ENCODE measurements at places on chromosomes 6 and 20.

GRCh38 chr6:3516092-3516491 lies 59.2 kb upstream of the SLC22A23 start:
- DNase-seq = no peak

GRCh38 chr6:45619994-45620471 lies 242.3 kb upstream of the SUPT3H start:
- no peak for DNase-seq

- DNase-seq = no peak
Observed at GRCh38 chr6:150323205-150323604, 45.6 kb upstream of the IYD start.

DNA sequence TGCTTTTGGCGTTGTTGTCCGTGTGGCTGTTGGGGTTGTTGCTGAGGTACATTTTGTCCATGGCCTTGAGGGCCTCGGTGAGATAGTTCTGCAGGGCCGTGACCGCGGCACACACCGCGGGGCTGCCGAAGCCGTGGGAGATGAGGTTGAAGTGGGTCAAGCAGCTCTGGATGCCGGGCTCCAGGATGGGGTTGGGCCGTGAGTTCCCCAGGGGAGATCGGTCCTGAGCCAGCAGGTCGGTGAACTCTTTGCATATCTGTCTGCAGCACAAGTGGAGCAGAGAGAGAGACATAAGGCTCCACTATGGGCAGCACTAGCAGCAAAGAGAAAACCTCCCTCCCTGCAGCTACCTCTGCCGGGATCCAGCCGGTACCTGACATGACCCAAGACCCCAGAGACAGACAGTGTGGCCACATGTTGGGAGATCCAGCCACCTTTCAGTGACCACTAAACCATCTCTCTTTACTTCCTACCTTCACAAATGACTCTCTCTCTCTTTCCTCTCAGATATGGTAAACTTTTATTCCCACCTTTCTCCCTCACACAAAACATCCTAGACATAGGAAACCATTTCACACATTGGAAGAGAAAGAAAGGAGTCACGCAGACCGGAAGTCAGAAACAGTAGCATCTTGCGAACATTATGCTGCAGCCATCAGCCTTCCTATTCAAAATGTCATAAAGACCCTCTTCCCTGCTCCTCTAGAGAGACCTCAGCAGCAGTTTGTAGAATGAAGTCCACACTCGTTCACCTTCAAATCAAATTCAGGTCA lies 16.2 kb downstream of the TFAP2A start:
- DNase-seq = no peak

GRCh38 chr20:5268449-5268848 lies 48.3 kb downstream of the PROKR2 start:
- DNase-seq = no peak

GRCh38 chr6:160750276-160750689 lies 48.2 kb downstream of the PLG start:
- DNase-seq = no peak

GRCh38 chr6:165389534-165389933 lies 80.1 kb upstream of the C6orf118 start:
- DNase-seq = no peak

DNA sequence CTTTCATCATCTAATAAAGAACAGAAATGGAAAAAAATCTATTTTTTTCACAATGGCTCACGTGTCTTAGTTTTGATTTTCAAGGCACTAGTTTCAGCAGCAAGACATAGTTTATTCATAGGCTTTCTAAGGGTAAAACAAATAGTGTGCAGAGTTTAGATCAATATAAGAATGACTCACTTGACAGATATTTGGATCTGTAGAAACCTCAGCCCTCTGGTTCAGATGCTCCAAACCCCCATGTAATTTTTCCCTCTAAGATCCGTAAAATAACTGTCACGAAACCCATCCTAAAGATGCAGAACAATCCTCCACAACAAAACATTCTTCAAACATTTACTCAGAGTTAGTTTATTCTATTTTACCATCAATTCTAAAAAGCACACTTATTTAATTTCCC lies 43.4 kb downstream of the IYD start:
- no peak for DNase-seq

GRCh38 chr20:52529826-52530225 lies 338.2 kb upstream of the ZFP64 start:
- DNase-seq = no peak

- no peak for DNase-seq
Observed at GRCh38 chr6:72824833-72825232, 203.0 kb downstream of the KCNQ5 start.

DNA sequence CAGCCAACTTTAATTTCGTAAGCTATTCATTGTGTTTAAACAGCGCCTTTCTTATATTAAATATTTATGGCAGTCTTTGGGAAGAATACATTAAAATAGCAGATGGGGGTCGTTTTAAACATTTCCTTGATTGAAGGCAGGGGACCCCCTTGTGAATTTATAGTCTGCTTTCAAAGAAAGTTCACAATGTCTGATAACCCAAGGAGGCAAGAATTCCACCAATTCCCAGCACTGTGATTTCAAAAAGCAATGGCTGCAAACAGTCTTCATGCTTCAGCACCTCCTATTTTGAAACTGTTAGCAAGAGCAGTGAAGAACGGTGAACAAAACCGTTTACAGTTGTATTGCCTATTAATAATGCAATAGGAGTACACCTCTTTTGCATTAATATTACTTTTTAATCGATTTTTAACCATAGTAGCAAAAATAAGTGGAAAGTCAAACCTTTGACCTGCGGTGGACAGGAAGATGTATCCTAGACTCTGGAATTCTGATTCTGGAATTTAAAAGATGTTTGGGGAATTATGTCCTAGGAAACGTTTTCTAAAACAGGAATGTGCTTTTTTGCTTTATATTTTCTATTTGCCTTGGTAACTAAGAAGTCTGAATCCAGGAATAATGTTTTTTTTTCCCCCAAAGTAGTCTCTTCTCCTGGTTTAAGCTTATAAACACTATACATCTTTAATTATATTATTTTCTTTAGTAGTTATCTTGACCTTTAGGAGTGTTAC lies 393.0 kb downstream of the CDKAL1 start:
- no peak for DNase-seq

DNA sequence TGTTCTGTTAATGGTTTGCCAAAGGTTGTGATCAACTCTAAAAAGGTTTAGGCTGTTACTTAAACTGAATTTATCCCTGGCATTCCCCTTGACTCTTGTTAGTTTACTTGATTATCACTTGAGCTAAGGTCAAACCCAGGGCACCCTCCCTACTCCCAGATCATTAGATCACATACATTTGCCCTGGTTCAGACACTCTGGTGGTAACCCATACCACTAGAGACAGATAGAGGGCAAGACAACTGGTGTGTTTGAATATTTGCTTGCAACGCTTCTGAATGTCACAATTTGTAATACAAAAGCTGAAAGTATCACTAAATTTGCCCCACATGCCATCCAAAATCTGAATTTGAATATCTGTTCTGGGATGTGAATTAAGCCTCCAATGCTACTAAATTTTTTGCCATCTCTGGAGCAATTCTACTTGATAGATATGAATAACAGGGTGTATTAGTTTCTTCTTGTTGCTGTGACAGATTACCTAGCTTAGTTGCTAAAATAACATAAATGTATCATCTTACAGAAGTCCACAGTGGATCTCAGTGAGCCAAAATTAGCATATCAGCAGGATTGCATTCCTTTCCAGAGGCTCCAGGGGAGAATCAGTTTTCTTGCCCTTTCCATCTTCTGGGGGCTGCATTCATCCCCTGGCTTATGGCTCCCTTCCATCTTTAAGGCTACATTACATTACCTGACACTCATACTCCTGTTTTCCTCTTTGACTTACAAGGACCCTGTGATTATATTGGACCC lies 45.4 kb downstream of the FIG4 start:
- no peak for DNase-seq

GRCh38 chr6:79413562-79414002 lies 123.6 kb downstream of the LCA5 start:
- DNase-seq = no peak

DNA sequence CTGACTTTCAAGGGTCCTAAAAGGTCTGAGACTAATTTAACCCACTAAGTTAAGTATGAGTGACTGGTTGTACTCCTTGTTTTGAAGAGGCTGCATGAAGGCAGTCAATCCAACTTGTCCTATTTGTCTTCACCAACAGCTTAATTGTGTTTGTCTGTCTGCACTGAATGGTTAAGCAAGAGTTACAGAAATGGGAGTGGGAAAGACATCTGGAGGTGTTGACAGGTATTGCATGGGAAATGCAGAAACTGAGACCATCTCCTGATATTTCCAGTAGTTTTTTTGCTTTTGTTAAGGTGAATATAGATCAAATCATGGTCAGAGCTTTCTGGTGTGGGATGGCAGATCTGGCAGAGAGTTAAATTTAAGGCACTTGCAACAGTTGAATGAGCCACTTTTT lies 6.5 kb downstream of the FUT9 start:
- DNase-seq = no peak

DNA sequence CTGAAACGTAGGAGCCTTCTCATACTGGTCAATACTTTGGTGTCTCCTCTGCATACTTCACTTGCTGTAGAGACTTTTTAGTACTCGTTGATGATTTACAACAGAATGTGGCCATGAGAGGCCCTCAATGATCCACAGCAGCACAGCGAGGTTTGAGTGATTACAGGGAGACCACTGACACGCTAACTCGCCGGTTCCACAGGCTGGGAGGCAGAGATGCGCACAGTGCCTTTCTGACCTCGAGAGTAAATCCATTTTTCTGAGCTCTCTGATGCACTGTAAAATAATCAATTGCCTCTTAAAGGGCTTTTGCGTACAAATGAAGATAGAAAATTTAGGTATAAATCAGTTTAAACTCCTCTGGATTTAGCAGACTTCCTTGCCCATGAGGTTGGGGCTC lies 56.2 kb upstream of the TBC1D7 start:
- no peak for DNase-seq

- no peak for DNase-seq
Observed at GRCh38 chr20:20303742-20304141, 64.2 kb upstream of the INSM1 start.

DNA sequence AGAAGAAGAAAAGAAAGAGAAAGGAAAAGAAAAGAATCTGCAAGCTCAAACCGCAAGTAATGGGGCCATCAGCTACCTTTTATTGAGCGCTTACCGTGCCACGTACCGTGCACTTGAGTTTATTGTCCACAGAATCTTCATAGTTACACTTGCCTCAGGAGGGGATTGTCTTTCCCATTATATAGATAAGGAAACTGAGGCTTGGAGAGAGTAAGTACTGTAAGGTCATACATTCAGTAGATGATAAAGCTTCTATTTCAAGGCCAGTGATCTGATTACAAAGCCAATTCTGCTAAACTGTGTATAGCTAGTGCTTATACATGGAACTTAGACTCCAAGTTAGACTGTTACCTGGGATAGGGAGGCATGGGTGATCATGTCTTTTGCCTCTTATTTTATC lies 110.4 kb upstream of the IYD start:
- no peak for DNase-seq

DNA sequence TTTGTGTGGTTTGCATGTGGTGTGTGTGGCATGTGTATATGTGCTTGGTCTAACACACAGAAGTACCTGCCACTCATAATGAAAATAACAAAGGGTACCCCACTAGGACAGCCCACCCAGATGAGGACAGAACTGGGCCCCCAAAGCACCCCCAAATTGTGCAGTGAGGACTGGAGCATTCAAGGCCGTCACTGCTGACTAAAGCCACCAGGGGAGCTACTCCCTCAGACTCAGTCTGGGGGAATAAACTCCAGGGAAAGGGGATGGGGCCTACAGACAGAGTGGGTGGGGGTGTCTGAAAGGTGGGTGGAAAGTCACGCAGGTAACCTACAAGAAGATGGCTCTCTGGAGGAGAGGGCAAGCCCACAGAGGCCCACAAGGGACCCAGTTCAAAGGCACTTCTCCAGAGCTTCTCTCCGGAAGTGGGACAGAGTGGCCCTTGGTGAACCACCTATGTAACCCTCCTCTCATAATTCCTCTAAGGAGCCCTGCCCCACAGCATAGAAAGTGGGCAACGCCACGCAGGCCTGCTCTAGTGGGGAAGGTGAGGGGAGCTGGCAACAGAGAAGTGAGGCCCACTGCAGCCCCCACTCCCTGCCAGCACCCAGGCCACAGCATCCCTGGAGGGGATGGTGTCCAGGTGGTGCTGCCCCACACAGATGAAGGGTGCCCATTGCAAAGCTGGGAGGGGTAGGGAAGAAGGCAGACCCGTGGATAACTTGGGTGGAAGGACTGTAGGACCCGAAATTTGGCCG lies 122.8 kb upstream of the MAFB start:
- no peak for DNase-seq

DNA sequence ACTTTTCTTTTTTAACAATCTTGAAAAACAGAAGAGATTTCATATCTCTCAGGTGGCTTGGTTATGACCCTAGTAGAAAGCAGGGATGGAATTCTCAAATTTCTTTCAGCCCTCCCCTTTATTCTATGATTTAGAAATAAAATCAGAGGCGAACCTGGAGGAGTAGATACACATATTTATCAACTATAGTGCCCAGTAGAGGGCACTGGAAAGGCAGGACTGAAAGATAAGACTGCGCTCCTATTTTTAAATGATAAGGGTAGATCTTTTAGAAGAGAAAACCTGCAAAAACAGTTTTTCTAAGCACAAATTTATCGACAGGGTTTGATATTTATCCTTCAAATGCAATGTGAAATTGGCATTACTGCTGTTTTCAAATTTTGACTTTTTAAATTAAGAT lies 1296.6 kb downstream of the EPHA7 start:
- DNase-seq = no peak

DNA sequence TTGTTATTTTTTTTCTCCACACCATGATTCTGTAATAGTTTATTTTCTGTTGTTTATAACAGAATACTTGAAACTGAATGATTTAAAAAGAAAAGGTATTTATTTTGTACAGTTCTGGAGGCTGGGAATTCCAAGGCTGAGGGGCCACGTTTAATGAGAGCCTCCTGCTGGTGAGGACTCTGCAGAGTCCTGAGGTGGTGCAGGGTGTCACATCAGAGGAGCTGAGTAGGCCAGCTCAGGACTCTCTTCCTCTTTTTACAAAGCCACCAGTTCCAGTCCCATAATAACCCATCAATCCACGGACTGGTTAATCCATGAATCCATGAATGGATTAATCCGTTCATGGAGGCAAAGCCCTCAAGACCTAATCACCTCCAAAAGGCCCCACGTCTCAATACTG lies 71.6 kb downstream of the TFAP2A start:
- no peak for DNase-seq

GRCh38 chr20:12936020-12936419 lies 72.8 kb upstream of the SPTLC3 start:
- DNase-seq = no peak

DNA sequence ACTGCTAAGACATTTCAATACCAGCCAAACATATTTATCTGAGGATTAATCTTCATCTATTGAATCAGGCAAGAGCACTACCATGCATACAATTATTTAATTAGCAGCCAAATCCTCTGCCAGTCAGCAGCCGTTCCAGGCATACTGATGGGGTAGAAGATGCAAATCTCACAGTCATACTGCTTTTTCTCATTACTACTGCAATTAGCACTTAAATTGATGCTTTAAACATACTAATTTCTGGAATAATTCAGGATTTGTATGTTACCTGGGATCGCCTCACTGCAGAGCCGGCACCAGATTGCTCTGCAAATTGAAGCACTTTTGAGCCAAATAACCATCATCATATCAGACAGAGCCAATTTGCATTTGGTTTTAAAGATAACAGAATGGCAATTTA lies 49.9 kb upstream of the SIM1 start:
- no peak for DNase-seq

- no peak for DNase-seq
Observed at GRCh38 chr6:51167468-51167867, 348.8 kb downstream of the TFAP2B start.

GRCh38 chr6:155701342-155701741 lies 245.7 kb upstream of the NOX3 start:
- no peak for DNase-seq
